Neural crest cell (in vitro differentiated cells): ENCODE measurements at places on chromosomes 2 and 18.

DNA sequence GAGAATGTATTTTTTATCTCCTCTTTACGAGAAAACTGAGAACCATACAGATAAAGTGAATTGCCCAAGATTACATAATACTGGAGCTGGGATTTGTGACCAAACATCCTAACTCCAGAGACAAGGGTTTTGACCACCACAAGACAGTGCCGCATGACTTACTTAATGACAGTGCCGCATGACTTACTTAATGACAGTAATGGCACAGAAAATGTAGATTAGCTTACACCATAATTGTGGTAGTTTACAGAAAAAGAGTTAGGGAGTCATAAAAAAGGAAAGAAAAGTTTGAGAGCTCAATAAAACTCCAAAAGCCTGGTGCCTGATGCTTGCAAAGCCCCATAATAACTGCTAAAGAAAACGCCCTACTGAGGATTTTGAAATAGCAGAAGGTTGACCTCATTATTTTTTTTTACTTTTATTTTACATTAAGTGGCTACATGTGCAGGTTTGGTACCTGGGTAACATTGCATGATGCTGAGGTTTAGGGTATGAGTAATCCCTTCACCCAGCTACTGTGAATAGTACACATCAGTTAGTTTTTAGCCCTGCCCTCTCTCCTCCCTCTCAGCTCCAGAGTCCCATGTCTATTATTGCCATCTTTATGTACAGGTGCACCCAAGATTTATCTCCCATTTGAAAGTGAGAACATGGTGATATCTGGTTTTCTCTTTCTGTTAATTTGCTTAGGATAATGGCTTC, 310.0 kb upstream of the UBE2E3 start:
- no peak for DNase-seq

- no peak for DNase-seq
These were observed 127.8 kb downstream of the OSR1 start for GRCh38 chr2:19230626-19231025.

- DNase-seq = no peak
These were observed 205.1 kb downstream of the NDUFA10 start for GRCh38 chr2:239819974-239820555.

- DNase-seq = no peak
These were observed 45.0 kb downstream of the EEF1B2 start for GRCh38 chr2:206204710-206205109.
